ENCODE measurements at places on chromosomes 5 and 9.

DNA sequence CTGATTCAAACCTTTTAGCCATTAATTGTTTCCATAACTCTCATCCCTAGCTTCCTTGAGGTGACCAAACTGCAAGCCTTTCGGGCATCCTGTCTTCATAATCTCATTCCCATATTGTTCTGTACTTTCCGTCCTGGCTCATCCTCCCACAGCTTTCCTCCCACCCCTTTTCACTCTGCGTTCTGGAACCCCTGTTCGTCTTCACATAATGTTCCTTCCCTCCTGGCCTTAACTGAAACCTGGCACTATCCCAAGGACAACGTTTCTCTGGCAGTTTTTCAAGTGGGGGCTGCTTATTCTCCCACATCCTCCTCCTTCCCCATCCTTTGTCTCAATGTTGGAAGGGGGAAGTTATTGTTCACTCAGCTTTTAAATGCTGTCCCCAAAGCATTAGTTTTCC is 1.5 kb downstream of the ZNF189 start:
- no peak for DNase-seq

GRCh38 chr5:169581580-169582227 is 1.9 kb upstream of the SPDL1 start:
- peak; percentile 76 for DNase-seq

DNA sequence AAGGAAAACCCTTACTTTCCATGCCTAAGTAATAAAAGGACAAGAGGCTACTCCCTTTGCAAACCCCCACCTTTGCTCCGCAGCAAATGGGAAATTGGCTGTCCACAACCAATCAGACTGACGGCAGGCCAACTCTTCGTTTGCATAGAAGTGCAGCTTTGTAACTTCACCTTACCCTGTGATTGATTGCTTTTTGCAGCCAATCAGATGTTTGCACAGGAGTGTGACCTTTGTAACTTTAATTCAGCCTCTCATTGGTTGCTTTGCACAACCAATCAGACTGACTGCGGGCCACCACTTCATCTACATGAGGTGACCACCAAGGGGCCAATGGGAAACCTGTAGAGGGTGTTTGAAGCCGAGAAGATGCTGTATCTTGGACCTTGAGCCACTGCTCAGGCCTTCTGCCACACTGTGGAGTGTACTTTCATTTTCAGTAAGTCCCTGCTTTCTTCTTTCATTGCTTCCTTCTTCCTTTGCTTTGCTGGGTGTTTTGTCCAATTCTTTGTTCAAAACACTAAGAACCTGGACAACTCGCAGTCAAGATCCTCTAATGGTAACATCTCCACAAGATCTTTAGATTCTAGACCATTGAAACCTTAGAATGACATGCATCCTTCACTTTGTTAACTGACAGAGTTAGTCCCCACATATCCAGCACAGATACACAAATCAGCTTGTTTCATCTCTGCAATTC is 51.3 kb upstream of the FREM1 start:
- no peak for DNase-seq

DNA sequence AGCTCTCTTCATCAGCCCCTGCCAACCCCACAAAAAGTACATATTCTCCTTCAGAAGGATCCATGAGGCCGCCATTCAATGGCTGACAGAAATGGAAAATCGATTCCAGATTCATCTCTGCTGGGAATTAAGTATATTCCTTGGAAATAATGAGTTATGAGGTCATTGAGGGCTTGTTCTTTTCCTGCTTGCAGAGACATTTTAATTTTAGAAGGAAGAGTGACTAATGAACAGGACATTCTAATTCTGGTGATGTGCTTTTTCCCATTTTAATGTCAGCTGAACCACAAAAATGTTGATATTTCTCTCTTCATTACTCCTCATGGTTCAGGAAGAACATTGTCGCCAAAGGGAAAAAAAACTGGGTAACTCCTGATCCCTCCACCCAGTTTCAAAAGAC is 314.0 kb downstream of the PIK3R1 start:
- DNase-seq: no peak

GRCh38 chr9:8783941-8784340 is 984.4 kb upstream of the DMAC1 start:
- no peak for DNase-seq

DNA sequence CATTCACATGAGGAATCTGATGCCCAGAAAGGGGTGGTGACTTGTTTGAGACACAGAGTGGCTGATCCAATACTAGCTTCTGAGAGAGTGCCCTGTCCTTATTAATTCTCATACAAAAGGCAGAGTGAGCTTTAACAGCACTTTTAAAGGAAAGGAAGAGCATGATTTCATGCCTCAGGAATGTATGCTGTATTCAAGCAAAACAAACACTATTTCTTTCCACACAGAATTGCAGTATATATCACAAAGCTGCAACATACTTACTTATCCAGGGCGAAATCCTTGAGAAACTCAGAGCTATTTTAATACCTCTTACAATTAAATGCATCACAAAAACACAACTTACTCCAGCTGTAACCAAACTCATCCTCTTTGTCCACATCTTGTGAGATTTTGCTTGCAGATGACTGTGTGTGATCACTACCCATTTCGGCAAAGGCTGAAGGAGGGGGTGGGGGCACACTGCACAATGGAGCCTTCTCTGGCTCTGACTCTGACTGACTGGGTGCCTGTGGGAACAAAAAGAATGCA is 139.8 kb downstream of the MPDZ start:
- peak; percentile 71 for DNase-seq

GRCh38 chr5:91058575-91058974 is 324.5 kb downstream of the ARRDC3 start:
- no peak for DNase-seq

DNA sequence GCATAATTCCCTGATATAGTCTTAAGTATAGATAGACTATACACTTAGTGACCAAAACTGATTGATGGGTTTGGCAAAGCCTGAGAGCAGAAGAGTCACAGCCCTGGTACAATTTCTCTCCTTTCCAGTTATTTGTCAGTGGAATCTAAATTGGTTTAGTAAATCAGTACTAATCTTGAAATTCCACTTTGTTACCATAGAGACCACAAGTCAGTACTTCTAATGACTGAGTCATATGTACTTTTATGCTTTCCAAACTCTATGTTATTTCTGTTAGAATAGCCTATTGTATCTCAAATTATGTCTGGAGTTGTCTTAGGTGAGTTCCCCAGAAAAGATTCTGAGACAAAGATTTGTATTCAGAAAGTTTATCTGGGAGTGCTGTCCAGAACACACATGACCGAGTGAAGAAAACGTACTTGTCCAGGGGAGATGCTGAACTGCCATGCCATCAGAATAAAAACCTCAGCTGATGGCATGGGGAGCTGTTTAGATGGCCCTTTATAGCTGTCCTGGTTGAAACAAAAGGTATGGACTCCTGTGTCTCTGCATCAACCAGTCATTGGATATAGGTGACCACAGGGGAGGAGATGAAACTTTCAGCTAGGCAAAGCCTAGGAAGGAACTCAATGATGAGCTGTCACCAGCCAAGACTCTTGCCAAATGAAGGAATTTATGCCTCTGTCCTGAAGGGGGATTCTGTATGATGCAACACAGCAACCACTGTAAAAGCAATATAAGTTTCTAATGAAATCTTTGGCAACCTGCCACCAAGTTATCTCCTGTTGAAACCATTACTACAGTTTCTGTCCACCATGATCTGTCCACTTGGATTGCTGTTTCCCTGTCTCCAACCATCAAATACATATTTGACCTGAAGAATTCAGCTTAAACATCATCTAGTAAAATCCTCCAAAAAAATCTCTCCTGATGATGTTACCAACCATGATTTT is 18.0 kb upstream of the SMC2 start:
- no peak for DNase-seq

GRCh38 chr9:28207657-28208056 is 634.4 kb upstream of the C9orf72 start:
- no peak for DNase-seq

DNA sequence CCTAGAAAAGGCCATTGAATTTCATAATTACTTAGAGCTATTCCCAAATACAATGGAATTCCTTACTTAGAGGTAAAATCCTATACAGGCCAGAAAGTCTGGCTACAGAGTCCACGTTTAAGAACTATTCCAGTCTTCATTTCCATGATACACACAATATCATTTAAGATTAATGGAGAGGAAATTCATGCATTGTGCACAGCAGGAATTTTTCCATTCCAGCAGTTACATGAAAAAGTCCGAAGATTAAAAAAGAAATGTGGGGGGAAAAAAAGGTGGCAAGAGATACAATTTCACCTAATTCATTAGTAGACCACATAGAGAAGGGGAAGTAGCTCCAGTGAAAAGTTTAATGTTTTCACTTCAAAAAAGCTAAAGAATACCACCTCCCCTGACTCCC is 63.1 kb downstream of the CHD1 start:
- DNase-seq: no peak

DNA sequence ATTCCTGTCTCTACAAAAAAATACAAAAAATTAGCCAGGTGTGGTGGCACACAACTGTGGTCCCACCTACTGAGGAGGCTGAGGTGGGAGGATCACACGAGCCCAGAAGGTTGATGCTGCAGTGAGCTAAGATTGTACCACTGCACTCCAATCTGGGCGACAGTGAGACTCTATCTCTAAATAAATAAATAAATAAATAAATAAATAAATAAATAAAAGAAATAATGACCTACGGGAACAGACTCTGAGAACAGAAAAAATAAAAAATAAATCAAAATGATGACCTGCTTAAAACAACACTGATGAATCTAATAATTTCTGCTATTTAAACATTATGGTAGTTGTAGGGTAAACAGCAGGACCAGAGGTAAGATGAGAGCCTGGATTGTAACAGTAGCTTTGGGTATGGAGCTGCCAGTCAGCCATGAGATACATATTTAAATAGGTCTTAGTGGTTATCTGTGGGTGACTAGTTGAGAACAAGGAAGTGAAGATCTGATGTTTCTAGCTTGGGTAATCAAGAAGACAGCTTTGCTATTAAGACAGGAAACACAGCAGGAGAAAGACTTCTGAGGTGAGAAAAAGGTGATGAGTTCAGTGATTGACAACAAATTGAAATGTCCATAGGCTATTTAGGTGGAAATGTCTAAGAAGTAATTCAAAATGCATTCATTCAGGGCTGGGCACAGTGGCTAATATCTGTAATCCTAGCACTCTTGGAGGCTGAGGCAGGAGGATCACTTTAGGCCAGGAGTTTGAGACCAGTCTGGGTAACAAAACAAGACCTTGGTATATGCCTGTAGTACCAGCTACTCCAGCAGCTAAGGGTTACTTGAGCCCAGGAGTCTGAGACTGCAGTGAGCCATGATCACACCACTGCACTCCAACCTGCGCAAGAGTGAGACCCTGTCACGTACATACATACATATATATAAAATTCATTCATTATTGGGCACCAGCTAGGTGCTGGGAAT is 11.0 kb downstream of the RNF145 start:
- DNase-seq: no peak

- DNase-seq: no peak
Observed at GRCh38 chr9:125430161-125431011, 168.8 kb downstream of the GAPVD1 start.

DNA sequence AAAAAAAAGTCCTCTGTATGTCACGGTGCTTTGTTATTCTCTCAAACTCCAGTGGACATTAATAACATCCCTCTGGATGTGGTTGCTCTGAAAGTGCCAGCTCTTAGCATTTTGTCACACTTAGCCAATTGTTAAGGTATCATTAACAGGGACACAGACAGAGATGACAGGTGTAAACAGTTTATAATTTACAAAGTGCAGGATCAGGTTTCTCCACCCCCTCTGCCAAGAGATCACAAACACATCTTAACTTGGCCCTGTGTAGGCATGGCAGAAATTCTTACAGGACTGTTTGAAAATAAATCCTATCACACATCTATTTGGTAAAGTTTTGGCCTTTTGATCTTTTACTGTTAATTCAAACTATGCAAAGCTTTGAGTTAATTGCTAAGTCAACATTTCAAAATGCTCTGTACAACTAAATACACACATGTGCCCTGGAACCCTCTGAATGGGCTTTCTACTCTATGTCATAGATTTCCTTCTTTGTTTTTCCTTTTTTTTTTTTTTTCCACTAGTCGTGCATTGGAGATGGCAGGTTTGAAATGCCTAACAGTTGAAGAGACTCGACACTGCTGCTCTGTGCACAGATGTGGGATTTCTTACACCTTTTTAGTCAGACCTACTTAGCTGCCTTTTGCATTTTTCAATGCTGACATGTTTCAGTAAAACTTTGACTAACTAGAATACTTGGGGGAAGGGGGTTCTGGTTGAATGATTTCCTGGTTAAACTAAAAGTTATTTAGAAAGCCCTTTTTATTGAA is 41.7 kb downstream of the SEMA6A start:
- DNase-seq: no peak

GRCh38 chr5:143151056-143151700 is 252.3 kb downstream of the NR3C1 start:
- DNase-seq: no peak

GRCh38 chr9:11933926-11934325 is 759.3 kb upstream of the TYRP1 start:
- no peak for DNase-seq

DNA sequence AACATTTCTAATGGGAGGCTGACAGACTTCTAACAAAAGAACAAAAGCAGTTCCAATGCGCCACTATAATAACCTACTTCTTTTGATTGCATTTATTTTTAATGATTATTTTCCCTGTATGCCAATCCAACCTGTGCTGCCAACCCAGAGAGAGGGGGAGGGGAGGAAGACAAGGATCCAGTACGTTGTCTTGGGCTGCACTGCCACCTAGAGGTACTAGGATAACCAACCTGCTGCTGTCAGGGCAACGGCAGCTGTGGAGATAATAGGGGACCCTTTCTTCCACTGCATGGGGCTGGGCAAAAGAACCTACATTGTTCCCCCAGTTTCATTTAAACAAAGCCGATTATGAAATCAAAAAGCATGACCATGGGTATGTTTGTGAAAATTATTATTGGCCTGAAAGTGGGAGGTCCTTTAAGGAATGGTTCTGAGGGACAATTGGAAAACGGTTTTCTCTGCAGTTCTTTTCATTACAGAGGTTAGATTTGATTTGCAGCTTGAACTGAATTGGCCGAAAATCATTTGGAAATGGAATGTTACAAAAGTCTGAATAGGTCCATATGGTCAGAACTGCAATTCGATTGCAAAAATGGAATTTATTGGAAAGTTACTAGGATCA is 101.3 kb downstream of the RASEF start:
- peak; percentile 86 for DNase-seq

DNA sequence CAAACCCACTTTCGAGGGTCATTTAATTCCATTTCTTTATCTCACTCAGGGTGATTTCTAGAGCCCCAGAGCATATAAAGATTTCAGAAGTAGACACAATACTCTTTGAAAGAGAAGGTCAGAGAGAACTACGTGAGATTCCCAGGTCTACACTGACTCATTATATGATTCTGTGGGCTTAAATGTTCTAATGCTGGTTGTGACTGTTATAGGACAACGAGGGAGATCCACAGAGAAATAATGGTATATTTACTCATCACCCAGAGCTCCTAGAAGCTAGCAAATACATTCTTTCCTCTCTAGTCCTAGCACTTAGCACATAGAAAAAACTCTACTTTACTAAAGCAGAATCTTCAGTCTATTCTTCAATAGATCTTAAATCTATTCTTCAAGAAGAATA is 39.4 kb upstream of the GRAMD2B start:
- no peak for DNase-seq

- DNase-seq: no peak
Observed at GRCh38 chr9:131727184-131727759, 12.6 kb downstream of the RAPGEF1 start.

GRCh38 chr5:41831155-41831554 is 39.1 kb downstream of the OXCT1 start:
- DNase-seq: no peak

GRCh38 chr9:137772281-137772873 is 105.2 kb upstream of the CACNA1B start:
- no peak for DNase-seq

- no peak for DNase-seq
Observed at GRCh38 chr5:58674070-58674469, 91.2 kb downstream of the RAB3C start.
